A549 treated with AZD2906 at 1 μM for 4 hours (cell line): ENCODE measurements at places on chromosomes 2 and 18. TPM values are rescaled to one million over a fixed set of nuclear protein-coding genes. Genes with fewer than 3 reads are reported as not detected.

ABCG5 gene
- not detected in 5 replicates for total RNA-seq

GPBAR1 gene
- 0.24 to 0.54 TPM (median 0.40 TPM) in 5 replicates for total RNA-seq

GYPC gene
- not detected in 5 replicates for total RNA-seq

NAT8 gene
- not detected in 5 replicates for total RNA-seq
